ENCODE measurements at places on chromosomes 16 and 17.

GRCh38 chr16:58497935-58498334, 2.0 kb upstream of the NDRG4 start:
- DNase-seq: no peak

- peak; percentile 36 for DNase-seq
These were observed 65.9 kb downstream of the EMP2 start for GRCh38 chr16:10514369-10515055.

DNA sequence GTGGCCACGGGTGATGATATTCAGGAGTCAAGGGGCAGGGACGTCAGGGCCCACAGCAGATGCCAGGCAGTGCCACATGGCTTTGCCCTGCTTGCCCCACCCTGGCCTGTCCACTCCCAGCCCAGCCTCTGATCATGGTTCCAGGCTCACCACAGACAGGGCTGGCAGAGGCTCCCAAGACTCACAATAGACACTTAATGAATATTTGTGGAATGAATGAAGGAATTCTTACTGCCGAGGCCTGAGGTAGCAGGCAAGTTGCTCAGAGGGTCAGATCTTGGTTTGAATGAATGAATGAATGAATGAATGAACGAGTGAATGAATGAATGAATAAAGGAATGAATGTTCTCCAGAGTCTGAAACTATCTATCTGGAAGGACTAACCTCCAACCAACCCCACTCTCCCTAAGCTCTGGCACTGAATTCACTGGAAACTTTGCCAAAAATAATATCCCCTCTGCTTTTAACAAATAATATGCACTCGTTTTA, 60.9 kb downstream of the RAI1 start:
- no peak for DNase-seq

DNA sequence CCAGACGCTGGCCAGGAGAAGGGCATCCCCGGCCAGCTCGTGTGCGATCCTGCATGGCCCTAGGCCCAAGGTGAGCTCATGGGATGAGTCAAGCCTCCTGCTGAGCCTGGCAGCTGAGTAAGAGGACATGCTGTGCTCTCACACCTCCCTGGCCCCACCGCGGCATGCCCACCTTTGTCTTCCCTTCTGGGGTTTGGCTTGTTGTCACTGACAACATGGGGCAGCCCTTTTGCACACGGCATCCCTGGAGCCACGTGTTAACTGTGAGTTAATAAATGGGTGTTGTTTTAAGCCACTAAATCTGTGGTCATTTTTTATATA, 8.9 kb upstream of the TNS4 start:
- DNase-seq: no peak

- DNase-seq: no peak
These were observed 11.3 kb downstream of the DOK4 start for GRCh38 chr16:57474671-57475661.

DNA sequence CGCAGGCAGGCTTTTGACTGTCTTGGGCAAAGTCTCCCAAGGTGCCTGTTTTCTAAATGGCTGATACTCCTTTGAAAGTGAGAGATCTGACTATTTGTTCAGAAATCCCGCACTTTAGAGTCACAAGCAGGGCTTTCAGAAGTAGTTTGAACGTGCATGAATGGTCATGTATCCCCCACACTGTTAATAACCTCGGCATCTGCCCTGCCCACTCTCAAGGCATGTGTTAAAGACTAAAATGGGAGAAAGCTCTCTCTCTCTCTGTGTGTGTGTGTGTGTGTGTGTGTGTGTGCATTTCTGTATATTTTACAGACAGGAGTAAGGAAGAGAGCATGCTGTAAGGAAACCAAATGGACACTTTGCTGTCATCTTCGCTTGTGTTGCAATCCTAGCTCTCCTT, 163.7 kb downstream of the MAF start:
- no peak for DNase-seq

GRCh38 chr17:18014006-18014405, 25.0 kb downstream of the ATPAF2 start:
- no peak for DNase-seq

- DNase-seq: no peak
These were observed 13.7 kb downstream of the GUCY2D start for GRCh38 chr17:8015957-8016631.
